ENCODE measurements at places on chromosomes 1 and 21.

- DNase-seq: no peak
Measured at GRCh38 chr1:219185486-219186117, 11.9 kb downstream of the LYPLAL1 start.

DNA sequence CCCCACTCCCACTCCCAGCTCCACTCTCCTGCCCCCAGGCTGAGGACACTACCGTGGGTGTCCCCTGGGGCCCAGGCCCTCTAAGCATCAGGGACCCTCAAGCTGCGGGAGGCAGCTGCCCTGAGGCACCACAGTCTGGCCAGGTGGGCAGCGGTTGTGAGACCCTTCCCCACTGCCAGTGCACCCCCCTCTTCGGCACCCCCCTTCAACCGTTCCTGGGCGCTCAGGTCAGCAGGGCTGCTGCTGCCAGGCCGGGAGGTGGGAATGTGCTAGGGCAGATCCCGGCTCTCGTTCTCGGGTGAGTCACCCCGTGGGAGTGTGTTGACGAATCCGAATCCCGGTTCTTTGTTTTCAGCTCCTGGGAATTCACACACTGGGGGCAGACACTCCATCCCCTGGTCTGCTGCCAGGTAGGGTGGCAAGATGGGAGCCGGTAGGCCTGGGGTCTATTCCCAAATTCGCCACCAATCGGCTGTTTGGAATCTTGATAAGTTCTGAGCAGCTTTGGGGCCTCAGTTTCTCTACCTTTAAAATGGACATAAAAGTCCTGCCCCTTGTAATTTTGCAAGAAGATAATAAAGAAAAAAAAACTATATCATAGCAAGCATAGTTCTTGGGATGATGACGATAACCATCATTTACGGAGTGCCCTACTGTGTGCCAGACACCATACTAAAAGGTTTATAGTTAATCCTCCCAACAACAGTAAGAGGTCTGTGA, 28.5 kb upstream of the CASZ1 start:
- DNase-seq: peak; percentile 46

DNA sequence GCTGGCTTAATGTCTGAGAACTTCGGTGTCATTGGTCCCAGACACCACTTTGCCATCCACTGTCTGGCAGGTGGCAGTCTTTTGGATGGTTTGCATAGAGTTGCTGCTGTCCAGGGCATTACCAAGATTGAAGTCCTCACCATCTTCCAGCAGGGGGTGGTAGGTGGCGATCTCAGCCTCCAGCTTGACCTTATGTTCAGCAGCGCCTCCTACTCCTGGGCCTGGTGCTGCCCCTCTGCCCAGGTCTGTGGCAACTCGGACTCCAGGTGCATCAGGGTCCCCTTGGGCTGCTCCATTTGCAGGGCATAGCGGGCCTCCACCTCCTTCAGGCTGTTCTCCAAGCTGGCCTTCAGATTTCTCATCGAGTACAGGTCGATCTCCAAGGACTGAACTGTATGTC, 573.3 kb upstream of the NCAM2 start:
- DNase-seq: peak; percentile 7

DNA sequence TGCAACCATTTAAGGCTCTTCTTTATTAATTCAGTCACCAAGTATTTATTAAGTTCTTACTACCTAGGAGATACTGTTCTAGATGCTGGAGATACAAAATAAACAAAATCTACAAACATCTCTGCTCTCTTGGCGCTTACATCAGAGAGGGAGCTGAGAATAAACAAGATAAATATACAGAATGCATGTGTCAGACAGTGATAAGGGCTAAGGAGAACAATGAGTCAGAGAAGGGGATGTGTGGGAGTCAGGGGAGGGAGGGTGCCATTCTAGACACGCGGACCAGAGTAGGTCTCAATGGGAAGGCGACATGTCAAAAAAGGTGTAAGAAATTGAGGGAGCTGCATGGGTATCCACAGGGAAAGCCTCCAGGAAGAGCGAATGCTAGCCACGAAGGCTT, 393.2 kb downstream of the RWDD3 start:
- no peak for DNase-seq

- DNase-seq: peak; percentile 75
Measured at GRCh38 chr1:201171063-201172036, 17.1 kb upstream of the TMEM9 start.

All from ELF-1 (cell line).